ENCODE measurements at places on chromosomes 11 and 22.

DNA sequence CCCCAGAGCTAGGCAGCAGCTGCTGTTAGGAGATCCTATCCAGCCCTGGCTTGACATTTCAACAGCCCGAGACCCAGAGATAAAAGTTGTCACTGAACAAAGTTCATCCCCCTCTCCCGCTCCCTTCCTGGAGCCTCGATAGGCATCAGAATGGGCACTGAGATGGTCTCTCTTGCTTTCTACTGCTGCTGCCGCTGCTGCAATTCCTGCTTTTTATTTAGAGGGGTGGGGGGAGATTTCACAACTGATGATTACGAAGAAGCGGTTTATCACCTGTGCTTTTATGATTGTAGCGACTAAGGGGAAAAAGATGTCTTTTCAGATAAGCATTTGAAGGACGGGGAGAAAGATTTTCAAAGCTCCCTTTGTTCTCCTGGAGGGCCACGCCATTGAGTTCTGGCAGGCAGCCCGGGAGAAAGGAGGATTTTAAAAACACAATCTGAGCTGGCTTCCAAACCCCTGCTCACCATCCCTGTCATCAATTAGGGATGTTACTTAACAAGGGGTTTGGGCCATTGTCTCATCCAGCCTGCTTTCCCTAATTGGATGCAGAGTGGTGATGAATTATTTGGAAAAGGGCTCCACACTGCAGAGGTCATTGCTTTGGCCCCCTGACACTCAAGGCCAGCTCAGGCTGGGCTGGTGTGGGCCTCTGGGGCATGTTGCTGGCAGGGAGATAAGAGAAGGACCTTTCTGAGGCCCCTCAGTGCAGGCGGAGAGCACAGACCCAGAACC, 344.7 kb downstream of the BUD13 start:
- DNase-seq = no peak

DNA sequence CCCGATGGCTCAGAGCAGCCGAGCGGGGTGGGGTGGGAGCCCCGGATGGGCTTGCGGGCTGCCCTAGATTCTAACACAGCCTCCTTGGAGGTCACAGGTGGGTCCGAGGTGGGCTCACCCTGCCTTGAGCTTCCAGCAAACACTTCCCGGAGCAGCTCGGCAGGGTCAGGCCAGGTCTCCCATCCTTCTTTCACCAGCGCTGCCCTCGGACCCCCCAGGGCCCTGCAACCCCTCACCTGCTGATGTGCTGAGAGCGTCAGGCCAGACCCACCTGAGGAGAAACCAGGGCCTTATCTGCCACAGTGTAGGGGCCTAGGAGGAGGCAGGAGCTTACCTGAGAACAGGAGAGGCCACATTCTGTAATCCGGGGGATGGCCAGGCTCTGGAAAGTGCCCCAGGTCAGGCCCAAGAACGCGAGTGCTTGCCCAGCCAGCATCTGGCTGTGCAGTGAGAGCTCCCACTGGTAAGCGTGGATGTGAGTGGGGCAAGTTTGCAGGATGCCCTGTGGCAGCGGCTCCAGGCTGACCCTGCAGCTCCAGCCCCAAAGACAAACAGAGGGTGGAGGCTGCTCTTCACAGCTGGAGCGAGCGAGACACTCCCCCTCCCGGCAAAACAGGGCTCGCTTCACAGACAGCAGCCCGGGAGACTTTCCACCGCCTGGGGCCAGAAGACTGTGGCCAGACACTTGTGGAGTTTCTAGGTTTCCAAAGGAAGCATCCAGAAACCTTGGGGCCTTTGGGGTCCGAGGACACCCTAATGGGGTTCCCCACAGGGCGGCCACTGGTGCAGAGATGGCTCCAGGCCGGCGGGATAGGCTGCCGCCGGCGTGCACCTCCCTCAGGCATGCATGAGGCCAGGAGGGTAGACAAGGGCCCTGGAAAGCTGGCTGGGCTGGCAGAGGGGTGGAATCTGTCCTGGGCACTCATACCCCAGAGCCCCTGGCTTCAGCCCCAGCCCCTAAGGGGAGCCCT, at the start of gene IL17REL:
Gene IL17REL (minus strand): TSS at position 555 of the 971 bp plus-strand sequence. CDS start 119 bp downstream, at position 436.
- DNase-seq = no peak

DNA sequence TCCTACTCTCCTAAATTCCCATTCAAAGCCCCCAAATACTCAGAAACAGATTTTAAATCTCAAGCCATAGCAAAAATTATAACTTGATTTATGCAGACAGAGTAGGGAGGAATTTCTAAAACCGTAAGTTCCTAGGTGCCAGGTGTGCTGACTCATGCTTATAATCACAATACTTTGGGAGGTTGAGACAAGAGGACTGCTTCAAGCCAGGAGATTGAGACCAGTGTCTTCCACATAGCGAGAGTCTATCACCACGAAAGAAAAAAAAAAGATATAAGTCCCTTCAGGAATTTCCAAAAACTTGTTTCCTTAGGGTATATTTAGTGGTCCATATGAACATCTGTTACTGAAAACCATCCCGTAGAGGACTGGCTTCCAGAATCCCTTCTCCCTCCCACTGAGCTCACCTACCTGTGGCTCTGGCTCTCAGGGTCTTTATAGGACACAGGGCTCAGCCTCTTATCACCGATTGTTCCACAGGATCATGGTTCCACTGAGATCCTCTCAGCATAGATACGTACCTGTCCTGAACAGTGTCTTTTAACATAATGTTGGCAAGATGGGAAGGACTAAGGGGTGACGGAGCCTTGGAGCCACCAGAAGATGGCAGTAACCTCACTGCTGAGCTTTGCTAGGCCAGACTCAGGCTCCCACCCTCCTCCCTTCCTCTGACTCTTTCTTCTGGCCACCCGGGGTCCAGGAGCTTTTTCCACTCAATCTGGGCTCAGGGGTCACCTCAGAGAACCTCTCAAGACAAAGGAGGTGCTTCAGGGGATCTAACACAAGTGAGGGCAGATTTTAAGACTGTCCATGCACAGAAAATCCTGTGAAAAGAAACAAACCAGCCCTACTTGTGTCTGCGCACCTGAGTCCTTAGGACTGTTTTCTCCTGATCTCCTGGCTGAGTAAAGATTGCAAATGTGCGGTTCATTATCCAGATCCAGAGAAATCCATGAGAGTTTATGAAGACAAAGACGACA, 117.5 kb upstream of the TOP3B start:
- DNase-seq = no peak

GRCh38 chr22:29268511-29269229, 602 bp downstream of the EWSR1 start:
- peak; percentile 10 for DNase-seq

- DNase-seq = no peak
Measured at GRCh38 chr11:68963779-68964178, 17.0 kb downstream of the MRGPRD start.

DNA sequence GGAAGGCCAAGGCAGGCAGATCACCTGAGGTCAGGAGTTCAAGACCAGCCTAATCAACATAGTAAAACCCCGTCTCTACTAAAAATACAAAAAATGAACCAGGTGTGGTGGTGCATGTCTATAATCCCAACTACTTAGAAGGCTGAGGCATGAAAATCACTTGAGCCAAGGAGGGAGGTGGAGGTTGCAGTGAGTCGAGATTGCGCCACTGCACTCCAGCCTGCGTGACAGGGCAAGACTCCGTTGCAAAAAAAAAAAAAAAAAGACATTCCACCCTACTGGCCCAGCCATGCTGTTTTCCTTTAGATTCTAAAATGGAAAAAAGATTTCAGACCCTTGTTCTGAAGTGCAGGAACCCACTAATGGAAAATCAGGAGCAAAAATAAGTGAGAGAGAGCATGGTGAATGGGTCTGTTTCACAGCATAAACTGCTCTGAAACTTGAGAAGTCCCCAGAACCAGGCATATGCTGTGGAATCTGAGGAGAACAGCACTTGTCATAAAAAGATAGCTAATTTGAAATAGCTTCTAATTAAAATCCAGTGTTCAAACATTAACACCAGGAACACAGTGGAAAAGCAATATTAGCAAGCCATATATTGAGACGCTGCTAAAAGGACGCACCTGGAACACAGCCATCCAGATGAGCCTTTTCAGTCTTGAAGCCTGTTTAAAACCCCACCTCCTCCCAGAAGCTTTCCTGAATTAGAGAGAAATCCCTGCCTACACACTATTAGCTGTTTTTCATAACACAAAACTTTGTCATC, 66.3 kb upstream of the CHRM4 start:
- DNase-seq = no peak

DNA sequence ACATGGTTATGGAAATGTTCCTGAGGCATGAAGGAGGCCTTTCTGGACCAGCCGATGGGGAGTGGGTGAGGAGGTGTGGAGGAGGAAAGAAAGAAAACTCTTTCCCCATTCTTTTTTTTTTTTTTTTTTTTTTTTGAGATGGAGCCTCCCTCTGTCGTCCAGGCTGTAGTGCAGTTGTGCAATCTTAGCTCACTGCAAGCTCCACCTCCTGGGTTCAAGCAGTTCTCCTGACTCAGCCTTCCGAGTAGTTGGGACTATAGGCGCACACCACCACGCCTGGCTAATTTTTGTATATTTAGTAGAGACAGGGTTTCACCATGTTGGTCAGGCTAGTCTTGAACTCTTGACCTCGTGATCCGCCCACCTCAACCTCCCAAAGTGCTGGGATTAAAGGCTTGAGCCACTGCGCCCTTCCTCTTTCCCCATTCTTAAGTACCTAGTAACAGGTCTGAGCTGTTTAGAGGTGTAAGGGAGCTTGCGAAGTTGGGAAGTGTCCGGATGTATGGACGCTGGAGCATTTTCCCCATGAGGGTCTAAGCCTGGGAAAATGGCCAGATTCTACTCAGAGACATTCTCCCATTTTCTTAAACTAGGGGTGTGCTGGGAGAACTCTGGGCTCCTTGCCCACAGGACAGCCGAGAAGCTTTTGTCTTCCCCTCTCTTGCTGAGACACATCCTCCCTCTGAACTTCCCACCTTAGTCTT, 135.8 kb downstream of the TEAD1 start:
- DNase-seq = no peak

DNA sequence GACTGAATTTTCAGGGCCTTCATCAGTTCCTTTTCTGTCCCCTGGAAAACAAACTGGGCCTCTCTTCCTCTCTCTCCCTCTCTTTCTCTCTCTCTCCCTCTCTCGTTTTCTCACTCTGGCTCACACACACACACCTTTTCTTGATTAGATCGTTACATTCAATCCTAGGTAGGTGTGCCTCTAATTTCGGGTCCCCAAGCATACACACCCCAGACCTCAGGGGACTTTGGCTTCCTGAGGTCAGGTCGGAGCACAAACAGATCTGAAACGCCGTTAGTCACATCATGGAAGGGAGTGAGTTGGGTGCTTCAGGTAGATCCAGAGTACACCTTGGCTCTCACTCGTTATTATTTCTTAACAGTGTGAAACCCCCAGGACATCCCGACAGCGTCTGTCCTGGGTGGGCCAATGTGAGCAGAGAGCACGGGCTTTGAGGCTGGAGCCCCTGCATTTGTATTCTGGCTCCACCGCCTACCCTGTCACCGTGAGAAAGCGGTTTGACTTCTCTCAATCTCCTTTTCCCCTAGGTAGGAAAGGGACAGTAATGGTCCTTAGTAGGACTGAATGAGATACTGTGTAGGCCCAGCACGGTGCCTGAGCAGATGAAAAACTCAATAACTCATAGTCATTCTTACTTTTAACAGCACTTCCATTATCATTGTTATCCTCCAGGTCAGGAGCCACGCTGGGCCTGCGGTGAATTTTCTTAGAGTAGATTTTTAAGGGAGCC, 37.3 kb upstream of the POU2AF1 start:
- no peak for DNase-seq

- no peak for DNase-seq
Measured at GRCh38 chr22:31239771-31240370, 27.8 kb downstream of the LIMK2 start.

DNA sequence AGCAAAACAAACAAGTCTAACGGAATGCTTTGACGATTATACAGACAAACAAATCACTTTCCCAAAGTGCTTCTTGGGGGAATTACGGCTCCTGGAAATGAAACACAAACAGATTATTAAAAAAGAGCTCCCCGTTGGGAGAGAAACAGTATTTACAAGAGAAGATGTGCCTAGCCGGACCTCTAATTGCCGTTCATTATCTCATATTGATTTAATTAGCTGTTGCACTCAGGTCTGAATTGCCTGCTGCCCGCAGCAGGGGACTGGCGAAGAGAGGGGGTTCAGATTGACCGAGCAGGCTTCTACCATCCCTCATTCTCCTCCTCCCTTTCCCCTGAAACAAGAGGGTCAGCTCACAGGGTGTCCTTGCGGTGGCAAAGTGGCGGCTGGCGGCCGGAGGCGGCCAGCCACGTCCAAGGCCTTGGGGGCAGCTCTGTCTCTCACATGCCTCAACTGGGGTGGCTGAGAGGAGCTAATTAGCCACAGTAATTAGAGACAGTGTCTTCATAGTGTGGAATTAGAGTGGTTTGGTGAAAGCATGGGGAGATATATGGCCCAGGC, 295.1 kb downstream of the MIAT start:
- no peak for DNase-seq

DNA sequence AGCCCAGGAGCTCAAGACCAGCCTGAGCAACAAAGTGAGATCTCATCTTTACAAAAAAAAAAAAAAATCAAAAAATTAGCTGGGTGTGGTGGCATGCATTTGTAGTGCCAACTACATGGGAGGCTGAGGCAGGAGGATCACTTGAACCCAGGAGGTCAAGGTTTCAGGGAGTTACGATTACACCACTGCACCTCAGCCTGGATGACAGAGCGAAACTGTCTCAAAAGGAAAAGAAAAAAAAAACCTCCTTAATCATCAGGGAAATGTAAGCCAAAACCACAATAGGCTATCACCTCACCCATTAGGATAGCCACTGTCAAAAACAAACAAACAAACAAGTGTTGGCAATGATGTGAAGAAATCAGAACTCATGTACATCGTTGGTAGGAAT, 13.4 kb downstream of the DGCR2 start:
- no peak for DNase-seq

- DNase-seq = no peak
Measured at GRCh38 chr11:13115380-13115675, 106.2 kb downstream of the RASSF10 start.

DNA sequence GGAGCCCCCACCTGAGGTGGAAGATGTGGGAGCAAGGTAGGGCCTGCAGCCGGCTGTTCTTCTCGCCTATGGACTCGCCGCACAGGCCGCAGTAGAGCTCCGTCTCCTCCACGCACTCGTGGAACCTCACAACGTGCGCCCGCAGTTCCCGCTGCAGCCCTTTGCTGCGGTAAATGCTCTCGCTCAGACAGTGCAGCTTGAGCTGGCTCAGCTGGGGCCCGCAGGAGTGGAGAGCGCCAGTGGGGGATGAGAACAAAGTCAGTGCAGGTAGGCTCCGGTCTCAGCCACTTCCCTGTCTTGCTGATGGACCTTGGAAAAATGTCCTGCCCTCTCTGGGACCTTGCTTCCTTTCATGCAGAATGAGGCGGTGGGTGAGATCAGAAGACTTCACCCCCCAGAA, 10.2 kb downstream of the RAPSN start:
- no peak for DNase-seq

GRCh38 chr11:88157370-88157769, 17.9 kb downstream of the RAB38 start:
- DNase-seq = no peak

DNA sequence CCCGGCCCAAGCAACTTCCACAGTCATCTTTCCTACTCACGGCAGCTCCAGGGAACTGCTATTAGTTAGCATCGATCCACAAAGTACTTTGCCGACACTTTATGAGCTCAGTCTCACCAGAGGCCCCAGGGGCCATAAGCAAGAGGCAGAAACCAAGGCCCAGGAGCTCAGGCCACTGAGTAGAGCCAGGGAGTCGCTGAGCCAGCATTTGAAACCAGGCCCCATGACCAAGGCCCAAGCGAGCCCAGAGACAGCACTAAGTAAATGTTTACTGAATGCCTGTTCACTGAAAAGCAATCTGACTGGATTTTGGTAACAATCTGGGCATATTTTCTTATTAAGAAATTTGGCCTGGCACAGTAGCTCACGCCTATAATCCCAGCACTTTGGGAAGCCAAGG, 43.3 kb downstream of the ARRB1 start:
- no peak for DNase-seq
